HL-60 (cell line): ENCODE measurements at places on chromosomes 2 and 18.

DNA sequence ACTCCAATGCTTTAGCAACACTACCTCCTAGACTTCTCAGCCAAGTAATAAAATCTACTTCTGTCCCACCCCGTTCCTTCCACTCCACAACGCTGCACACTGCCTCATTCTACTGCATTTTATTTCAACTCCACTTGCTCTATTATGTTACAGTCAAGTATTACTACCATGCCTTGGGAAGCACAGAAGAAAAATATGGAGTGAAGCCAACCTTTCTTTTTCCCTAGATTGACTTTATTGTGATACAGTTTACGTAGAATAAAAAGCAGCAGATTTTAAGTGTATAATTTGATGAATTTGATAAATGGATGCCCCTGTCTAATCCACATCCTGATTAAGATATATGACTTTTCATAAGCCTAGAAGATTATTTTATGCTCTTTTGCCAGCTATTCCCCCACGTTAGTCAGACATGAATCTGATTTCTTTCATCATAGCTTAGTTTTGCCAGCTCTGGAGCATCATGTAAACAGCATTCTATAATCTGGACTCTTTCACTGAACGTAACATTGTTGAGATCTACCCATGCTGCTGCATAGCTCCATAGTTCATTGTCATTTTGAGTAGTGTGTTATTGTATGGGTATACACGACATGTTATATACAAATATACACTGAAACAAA, 676.8 kb upstream of the RAB6C start:
- DNase-seq, result no peak

DNA sequence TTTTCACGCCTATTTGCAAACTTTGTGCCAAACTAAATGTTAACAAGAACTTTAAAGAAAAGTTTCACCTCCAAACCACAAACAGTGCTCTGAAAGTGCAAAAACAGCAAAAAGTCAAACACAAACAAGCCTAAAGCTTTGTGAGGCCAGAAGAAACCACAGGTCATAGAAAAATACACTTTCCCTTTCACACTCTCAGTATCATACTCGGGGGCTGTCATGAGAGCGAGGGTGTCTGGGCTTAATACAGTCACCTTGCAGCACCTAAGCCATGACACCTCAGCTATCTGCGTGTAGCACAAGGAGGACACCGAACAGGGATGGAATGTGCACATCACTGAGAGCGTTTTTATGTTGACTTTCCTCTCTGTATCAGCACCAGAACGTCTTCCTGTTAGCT, 26.6 kb upstream of the SEH1L start:
- no peak for DNase-seq

GRCh38 chr2:180202467-180202951, 195.4 kb upstream of the CWC22 start:
- DNase-seq, result no peak

GRCh38 chr2:83587309-83587708, 871.8 kb downstream of the SUCLG1 start:
- DNase-seq, result no peak

DNA sequence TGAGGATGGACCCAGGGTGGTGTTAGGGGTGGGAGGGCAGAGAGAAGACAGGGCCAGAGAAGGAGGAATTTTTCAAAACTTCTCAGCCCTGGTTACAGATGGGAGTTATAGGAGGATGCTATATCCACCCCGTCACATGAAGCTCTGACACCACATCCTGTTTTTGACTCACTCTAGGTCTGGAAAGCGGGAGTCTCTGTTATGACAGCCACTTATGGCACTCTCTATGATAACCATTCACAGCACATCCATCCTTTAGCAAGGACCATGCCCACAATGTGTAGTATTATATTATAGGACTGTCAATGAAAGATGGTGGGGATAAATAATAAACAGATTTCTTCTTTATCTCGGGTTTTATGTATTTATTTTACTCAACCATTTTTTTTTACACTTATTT, 461.2 kb downstream of the CDH2 start:
- no peak for DNase-seq

DNA sequence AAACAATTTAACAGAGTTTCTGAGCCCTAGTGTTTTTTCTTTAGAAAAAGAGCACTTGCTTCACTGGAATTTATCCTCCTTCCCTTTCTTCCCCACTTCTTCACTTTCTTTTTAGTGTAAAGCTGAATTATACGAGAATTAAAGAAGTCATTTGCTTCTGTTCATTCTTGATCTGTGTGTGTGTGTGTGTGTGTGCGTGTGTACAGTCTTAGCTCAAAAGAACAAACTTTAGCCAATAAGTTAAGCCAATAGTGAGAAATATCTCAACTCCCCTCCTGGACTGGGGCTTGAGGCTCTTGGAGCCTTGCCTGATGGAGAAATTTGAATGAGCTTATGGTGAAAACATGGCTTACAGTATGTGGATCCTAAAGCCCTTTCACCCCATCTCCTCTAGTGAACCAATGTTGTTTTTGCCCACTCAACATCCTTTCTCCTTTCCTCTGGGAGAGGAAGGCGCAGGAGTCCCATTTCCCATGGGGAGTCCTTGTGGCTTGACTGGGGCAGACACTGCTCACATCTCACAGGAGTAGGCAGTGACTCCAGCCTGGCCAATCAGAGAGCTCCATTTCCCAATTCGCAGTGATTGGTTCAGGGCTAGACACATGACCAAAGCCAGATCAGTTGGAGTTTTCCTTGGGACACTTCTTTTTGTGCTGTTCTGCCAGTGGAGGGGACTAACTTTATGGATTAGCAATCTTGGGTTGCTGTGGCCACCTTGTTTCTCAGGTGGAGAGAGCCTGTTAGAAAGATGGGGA, 16.3 kb upstream of the MYO3B start:
- no peak for DNase-seq

DNA sequence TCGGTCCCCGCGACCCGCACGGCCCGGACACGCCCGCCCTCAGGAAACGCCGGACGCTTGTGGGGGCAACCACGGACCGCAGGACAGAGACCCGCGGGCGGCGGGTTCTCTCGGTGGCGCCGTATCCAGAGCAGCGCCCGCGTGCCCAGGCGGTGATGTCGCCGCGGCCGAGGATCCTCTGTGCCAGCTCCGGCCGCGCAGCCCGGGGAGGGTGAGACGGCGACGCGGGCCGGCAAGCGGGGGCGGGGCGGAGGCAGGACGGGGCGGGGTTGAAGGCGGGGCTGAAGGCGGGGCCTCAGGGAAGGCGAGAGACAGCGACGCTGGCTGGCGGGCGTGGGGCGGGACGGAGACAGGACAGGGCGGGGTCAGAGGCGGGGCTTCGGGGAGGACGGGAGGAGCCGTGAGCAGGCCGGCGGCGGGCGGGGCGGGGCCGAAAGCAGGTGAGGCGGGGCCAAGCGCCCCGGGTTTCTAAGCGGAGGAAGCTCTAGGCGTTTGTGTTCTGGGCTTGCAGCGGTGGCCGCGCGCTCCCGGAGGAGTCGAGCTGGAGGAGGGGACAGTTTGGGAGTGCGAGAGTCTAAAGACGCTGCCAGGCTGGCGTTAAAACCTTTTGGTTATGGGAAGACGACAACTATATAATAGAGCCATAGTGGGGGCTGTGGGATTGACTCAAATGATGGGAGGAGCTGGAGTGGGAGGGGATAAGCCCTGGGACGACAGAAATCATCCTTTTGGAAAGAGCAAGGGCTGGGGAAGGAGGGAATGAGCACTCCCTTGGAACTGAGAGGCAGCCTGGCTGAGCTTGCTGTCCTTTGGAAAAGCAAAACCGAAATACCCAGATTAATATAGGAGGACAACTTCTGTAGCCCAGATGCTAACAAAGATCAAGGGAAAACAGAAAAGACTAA, at the start of gene DSEL:
TSS of gene DSEL (minus strand) at position 182 of the 905 bp plus-strand sequence. CDS start 2,112 bp downstream, outside the sequence.
- peak; percentile 71 for DNase-seq

GRCh38 chr2:234490271-234491091, 6.4 kb downstream of the ARL4C start:
- peak; percentile 60 for DNase-seq

GRCh38 chr2:183037074-183037552, 1.1 kb downstream of the NCKAP1 start:
- no peak for DNase-seq

- no peak for DNase-seq
Measured at GRCh38 chr2:60629305-60629662, 75.8 kb upstream of the BCL11A start.

- no peak for DNase-seq
Measured at GRCh38 chr2:62473246-62473827, 32.7 kb downstream of the TMEM17 start.

DNA sequence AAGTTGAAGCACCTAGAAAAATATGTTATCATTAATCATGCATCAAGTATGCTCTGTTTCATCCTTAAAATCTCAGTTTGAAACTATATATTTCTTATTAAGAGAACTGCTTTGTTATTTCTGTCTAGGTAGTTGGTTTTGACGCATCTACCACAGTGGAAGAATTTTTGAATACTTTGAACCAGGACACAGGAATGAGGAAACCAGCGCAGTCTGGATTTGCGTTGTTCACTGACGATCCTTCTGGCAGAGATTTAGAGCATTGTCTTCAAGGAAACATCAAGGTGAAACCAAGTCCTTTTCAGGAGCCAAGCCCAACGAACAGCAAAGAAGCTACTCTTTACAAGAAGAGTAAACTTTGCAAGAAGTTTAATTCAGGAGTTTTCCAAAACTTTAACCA, 30.1 kb upstream of the DYNC2LI1 start:
- DNase-seq, result no peak

- no peak for DNase-seq
Measured at GRCh38 chr2:134728163-134728562, 9.4 kb upstream of the TMEM163 start.

DNA sequence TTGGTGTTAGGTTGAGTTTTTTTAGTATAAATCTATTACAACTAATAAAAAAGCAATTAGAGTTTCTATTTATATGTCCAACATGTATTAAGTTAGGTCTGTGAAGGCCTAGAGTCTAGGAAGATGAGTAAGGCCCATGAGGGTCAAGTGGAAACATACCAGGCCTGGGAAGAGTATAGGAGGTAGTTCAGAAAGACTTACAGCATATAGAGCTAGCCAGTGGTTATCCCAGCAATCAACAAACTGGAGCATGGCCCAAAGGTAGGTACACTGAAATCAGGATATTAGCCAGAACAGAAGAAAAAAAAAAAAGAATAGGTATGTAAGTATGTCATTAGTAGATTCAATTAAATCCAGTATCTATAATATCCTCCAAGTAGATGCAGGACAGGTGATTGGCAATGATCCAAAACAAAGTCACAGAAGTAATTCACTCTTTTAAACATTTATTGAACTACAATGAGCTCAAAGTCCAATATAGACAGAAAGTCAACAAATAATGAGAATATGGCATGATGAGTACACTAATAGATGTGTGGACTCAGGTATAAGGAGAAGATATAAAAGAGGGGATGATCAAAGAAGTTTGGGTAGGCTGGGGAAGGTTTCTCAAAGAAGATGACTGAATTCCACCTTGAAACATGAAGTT, 70.3 kb downstream of the IKZF2 start:
- no peak for DNase-seq

GRCh38 chr2:7083580-7084509, 166.6 kb downstream of the RNF144A start:
- peak; percentile 39 for DNase-seq

GRCh38 chr2:224492531-224492930, 90.6 kb upstream of the FAM124B start:
- no peak for DNase-seq

GRCh38 chr2:121884078-121884477, 128.6 kb downstream of the TSN start:
- DNase-seq, result no peak
